ENCODE measurements at places on chromosomes 16 and 17.

DNA sequence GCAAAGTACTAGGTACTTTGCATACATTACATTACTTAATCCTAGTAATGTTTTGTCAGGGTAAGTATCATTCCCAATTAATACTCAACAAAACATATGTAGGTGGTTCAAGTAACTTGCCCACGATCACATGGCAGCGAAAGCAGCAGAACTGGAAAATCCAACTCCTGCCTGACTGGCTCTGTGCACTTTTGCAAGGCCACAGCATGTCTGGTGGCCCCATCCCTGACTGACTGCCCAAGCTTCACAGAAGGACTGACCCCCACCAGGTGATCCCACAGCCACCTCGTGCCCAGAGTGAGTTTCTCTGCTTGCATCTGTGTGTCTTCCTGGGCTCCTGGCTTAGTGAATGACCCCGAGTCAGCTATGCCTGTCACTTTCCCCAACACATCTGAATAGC, 11.4 kb downstream of the CNP start:
- DNase-seq, result no peak

- peak; percentile 1 for DNase-seq
Observed at GRCh38 chr16:17564856-17565255, 94.1 kb upstream of the XYLT1 start.

- DNase-seq, result no peak
Observed at GRCh38 chr16:10103118-10103517, 79.1 kb downstream of the GRIN2A start.

- DNase-seq, result no peak
Observed at GRCh38 chr16:78695391-78695790, 595.9 kb downstream of the WWOX start.

DNA sequence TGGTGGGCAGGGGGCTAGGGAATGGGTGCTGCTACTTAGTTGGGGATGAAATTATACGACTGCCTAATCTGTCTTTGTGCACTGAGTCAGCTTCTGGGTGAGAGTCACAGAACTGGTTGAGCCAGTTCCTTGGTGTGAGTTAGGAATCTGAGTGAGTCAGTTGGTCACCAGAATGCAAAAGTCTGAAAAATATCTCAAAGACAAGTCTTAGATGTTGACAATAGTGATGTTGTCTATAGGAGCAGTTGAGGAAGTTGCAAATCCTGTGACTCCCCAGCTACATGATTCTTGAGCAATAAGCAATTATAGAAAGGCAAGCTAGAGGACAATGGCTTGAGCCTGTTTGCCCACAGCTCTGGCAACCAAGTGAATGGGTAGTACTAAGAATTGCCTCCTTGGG, 399.2 kb downstream of the CNTNAP4 start:
- no peak for DNase-seq

GRCh38 chr17:66673668-66674276, 161.1 kb upstream of the CACNG5 start:
- DNase-seq, result peak; percentile 24

- DNase-seq, result peak; percentile 67
Observed at GRCh38 chr17:12180644-12181261, 160.1 kb downstream of the MAP2K4 start.

DNA sequence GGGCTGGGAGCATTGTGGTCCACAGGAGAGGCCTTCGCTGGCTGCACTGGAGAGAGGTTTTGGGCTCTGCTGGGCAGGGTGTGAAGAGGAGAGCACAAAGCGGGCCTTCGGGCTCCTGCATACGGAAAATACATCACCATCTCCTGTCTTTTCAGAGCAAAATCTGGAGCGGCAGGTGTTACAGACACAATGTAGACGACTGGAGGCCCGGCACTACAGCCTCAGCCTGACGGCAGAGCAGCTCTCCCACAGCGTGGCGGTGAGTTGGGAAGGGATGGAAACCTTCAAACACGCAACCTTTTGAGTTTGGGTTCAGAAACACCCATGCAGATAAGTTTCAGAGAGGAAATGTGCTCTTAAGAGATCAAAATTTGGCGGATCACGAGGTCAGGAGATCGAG, 17.9 kb downstream of the GINS2 start:
- DNase-seq, result no peak

- DNase-seq, result no peak
Observed at GRCh38 chr16:14087181-14087580, 16.1 kb downstream of the MRTFB start.

- DNase-seq, result peak; percentile 63
Observed at GRCh38 chr17:46977348-46977747, 1.7 kb downstream of the RPRML start.

- no peak for DNase-seq
Observed at GRCh38 chr16:57028086-57028485, 38.7 kb downstream of the NLRC5 start.

- no peak for DNase-seq
Observed at GRCh38 chr17:62611292-62611691, 16.2 kb upstream of the MRC2 start.

- DNase-seq, result no peak
Observed at GRCh38 chr17:8798176-8798845, 854 bp downstream of the MFSD6L start.

DNA sequence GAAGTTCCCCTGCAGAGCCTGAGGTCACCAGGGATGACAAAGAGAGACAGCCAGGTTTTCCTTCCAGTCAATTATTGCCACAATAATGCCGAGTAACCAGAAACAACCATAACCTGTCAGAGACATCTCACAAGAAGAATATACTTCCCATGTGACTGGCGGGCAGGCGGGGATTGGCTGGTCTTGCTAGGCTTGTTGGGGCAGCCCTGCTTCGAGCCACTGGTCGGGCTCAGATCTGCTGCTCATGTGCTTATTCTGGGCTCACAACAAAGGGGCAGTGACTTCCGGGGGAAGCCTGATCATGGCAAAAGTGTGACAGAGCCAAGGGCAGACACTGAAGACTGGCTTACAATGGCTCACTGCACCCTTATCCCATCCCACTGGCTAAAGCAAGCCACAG, 48.1 kb upstream of the IRX6 start:
- no peak for DNase-seq

GRCh38 chr17:78903101-78903779, at the start of gene CEP295NL:
Gene CEP295NL (minus strand): TSS chr17:78903201. CDS start chr17:78901828, 1,373 bp downstream.
- no peak for DNase-seq

- DNase-seq, result no peak
Observed at GRCh38 chr16:25289466-25289865, 31.8 kb upstream of the ZKSCAN2 start.

All from NB4 (cell line).